ENCODE measurements at places on chromosomes 12 and 14. TPM values are rescaled to one million over a fixed set of nuclear protein-coding genes. Genes with fewer than 3 reads are reported as not detected.

The RPGRIP1 gene
- 0.12 TPM for total RNA-seq

The TAS2R42 gene
- not detected for total RNA-seq

The UNG gene
- 31.0 TPM for total RNA-seq

The SCNN1A gene
- total RNA-seq = not detected

DNA sequence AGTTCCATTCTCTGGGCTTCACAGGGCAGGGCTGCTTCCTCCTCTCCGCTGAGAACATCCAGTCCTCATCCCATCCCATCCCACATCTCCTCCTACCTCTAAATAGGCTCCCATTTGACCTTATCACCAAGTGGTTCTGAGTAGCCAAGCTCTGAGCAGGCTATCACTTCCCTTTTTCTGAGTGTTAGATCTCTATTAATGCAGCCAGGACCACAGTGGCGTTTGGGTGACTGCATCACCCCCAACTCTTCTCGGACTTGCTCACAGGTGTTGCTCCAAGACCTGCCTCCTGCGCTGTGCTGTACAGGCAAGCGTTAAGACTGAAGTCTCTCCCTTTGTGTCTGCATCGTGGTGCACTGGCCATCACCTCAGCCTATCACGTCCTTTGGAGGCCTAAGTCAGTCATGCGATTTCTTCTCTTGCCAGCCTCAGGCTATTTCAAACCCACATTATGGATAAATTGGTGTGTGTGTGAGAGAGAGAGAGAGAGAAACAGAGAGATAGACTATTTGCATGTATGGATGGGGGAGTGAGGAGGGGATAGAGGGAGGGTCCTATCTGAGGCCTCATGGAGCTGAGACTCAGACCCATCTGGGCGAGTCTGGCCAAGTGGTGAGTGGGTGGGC lies 12.4 kb upstream of the HHIPL1 start:
- no peak for DNase-seq

- no peak for DNase-seq
Measured at GRCh38 chr12:40215982-40216381, 8.8 kb upstream of the LRRK2 start.

GRCh38 chr14:73339846-73340595 lies 102.7 kb downstream of the PAPLN start:
- no peak for DNase-seq

DNA sequence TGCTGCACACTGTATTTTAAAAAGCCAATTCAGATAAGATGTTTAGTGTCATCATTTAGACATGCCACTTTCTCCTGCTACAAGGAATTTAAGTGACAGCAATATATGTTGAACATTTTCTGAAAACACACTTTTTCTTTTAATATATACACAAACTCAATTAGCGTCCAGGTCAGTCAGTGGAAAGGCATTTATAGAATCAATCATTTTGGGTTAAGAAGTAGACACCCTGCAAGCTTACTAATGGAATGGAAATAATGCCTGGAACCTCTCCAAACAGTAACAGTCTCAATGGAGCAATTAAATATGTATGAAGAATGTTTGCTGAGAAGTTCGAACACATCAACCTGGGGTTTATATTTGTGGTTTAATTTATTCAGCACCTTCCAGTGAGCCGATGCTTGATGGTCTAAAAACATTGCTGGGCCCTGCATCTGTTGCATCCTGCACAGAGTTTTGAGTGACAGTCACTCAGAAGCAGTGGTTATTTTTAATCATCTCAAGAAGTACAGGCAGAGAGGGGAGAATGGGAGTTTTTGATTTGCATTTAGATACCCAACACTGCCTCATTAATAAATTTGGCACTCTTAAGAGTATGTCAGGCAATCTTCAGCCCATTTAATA lies 410.7 kb downstream of the TMEM117 start:
- DNase-seq = no peak

DNA sequence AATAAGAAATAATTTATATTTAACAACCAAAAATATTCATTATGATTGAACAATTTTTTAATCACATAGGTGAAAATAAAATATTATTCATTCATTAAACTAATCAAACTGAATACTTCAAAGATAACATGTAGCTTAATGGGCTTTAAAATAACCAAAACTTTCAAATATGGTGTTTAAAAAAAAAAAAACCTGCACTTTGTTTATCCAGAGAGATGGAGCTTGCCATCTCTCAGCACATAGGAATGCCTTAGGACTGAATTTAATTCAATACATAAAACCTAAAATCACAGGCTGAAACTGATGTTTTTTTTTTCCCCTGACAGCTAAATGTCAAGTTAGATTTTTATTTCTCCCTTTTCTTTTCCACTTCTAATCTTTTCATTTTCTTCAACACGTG lies 14.4 kb upstream of the CCER1 start:
- DNase-seq = no peak

DNA sequence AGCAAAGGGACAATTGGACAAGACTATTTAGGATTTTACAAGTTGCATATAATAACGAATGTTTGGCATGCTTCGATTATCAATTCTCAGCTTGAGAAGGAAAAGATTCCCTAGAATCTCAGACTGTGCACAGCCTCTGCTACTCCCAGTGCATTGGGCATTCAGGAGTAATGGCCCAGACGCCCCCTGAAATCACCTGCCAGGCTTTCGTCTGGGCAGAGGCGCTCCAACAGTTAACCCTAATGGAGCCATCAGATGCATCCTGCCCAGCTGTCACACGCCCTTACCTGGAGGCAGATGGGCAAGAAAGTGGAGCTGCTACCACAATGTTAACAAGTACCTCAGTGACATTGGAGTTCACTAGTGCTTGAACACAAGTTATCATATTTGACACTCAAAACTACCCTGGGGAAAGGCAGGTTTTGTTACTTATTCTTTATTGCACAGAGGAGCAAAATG lies 927 bp upstream of the LRP6 start:
- DNase-seq = no peak

GRCh38 chr12:110234331-110234751 lies 46.7 kb upstream of the ATP2A2 start:
- DNase-seq = no peak

DNA sequence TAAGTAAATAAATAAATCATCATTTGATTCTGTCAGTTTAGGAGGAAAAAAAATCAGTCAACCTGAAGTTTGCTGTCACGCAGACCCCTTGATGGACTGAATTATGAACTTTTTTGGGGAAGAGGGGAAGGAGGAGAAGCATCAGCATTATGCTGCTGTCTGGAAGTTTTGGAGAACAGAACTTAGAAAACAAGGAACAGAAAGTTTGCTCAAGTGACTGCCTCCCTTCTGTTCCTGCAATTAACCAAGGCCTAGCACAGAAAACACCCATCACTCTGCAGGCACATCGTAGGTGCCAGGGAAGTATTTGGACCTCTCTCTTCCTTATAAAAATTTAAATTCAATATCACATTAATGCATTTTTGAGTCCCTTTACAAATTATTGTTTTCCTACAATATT lies 283.8 kb downstream of the VRK1 start:
- DNase-seq = no peak

- no peak for DNase-seq
Measured at GRCh38 chr14:35339761-35340406, 47.7 kb downstream of the PSMA6 start.

GRCh38 chr14:72708708-72709475 lies 185.0 kb downstream of the DPF3 start:
- peak; percentile 38 for DNase-seq

DNA sequence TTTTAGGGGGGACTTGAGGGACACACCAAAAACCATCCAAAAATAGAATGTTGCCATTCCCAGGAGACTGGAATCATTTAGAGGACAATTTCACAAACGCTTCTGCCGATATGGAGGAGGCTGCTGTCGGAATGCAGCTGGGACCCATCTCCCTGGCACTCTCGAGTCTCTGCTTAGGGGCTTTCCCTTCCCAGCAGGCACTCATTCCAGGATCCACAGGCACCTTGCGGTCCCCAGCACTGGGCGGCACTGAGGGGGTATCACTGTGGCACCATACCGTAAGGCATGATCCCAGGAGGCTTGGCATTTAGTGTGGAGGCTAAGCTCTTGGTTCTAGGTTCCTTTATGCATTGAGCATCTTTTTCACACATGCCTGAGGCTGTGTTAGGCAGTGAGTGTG lies 36.6 kb upstream of the LTBP2 start:
- no peak for DNase-seq

DNA sequence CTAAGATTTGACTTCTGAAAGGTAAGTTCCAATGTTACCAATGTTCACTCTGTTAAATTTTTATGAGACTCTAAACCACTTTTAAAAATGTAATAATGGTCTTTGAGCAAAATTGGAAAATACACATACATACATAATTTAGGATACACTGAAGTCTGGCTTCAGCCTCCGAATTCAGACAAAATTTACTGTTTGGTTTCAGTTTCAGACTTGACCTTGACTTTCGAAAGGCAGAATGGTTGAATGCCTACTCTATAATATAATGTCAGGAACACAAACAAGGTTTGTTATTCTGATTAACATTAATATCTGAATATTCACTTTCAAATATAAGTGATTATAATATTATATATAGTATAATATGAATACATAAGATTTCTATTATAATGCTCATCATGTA lies 74.1 kb upstream of the KRAS start:
- DNase-seq = no peak

- DNase-seq = peak; percentile 9
Measured at GRCh38 chr12:65827827-65828231, 3.5 kb downstream of the HMGA2 start.

DNA sequence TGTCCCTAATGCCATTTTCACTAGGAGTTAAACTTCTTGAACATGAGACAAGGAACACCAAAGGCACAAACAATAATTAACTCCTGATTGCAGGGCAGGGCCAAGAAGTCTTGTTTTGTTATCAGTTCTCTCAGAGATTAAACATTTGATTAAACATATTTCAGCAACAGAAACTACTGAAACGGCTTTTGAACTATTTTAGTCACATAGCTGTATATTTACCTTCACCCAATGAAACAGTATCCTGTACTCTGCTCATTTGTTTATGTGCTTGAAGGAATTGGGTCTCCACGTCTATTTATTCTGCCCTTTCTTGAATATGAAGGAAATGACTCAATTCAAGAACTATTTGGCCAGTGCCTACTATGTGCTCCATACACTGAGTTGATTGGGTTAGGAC lies 51.3 kb upstream of the PTCSC3 start:
- peak; percentile 3 for DNase-seq

- DNase-seq = peak; percentile 19
Measured at GRCh38 chr14:90717916-90718315, 98.3 kb downstream of the TTC7B start.

DNA sequence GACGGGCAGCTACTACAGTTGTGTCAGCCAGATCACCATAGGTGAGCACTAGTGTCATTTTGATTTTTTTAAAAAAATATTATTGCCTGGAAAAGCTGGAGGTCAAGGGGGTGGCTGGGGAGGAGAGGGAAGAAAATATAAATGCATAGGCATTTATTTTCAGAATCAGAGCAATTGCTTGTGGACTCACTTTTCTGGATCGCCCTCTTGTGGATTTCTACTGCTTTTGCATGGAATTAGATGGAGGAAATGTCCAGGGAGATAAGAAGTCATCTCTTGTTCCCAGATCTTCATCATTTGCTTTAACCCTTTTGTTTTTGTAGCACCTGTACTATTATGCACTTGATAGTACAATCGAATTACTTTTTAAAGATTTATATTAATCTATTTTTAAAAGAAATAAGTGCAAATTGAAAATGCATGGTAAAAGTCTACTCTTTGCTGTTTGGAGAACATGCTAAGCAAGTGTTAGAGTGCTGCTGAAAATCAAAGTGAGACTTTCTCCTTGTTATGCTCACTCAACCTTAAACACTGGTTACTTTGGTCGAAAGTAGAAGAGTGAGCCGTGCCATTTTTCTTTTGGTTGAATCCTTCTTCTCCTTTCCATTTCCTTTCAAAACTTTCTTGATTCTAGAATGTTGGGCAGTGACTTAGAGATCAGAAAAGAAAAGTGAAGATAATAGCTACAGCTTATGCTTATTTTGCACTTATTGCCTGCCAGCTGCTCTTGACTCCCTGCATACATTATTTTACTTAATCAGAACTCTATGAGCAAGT lies 60.6 kb upstream of the ANO4 start:
- DNase-seq = peak; percentile 19

DNA sequence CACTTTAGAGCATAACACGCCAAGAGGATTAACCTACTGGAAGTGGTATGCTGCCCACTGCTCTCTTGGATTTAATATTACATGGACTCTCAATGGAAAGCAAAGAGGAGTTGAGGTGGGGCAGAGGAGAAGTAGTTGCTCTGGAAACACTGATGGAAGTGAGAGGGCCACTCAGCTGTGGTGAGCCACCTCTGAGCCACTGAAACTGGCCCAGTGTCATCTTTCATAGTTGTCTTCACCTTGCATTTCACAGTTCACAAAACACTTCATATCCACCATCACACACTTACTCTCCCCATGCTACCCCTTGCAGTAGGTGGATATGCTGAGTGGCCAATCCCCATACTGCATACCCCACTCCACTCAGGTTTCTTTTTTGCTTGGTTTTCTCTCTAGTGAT lies 12.2 kb upstream of the PCED1B start:
- DNase-seq = no peak

DNA sequence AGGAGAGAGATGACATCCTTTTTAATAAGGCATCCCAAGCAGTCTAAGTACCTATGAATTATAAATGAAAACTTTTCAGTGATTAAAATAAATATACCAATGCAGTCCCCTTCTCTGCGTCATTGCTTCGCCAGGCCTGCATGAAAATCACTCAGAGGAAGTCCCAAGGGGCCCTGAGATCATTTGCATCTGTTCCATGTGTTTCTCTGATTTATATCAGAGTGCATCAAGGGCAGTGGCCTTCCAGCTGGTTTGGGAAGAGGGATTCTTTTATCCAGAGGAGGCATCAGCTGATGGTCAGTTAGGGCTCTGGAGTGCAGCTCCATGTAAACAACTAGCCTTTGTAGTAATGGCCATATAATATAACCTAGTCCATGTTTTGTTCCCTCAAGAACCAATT lies 210.1 kb downstream of the RGS6 start:
- no peak for DNase-seq

DNA sequence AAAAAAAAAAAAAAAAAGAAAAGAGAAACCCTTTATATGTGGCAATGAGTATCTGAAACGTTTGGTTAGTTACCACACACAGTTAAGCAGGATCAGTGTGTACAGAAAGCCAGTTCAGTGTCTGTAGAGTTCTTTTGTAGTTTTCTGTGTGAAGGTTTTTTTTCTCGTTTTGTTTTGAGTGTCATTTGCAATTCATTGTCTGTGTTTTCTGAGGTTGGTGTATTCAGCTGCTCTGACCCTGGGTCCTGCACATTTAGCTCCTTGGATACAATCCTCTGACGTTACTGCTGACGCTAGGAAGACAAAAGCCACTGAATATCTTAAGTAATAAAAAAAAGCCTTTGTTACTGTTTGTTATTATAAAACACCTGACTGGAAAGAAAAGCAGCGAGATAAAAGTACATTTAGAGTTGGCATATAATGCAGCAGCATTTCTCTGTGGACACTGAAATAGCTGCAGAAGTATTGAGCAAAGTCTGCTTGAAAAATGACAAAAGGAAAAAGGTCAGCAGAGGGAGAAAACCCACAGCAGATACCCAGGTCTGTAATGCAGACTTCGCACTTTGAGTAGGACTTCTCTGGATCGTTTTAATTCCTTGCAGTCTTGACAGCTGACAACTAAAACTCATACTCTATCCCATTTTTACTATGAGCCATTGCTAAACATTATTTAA lies 89.0 kb downstream of the POLR3B start:
- DNase-seq = no peak

Data from RPMI7951 (cell line).